ENCODE measurements at places on chromosomes 12 and 14.

GRCh38 chr12:130706885-130707570 lies 9.1 kb downstream of the RIMBP2 start:
- DNase-seq, result no peak

GRCh38 chr12:94722664-94723063 lies 72.3 kb upstream of the TMCC3 start:
- DNase-seq, result no peak

DNA sequence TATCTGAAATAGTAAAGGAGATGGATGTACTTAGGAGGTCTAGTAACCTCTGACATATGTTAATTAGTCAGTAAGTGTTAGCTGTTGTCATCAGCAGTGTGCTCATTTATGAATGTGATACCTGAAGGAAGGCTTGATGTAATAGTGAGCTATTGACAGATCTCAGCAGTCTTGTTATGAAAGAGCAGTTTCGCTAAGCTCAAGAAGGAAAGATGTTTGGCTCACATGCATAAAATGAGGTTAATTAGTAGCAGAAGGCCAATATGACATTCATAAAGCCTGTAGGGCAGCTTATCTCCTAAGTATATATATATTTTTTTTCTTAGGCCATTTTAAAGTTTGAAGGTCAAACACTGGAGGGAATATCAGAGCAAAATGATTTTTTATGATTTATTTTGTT lies 2.8 kb downstream of the FAM234B start:
- DNase-seq, result no peak

- no peak for DNase-seq
Observed at GRCh38 chr12:45296046-45296586, 80.2 kb downstream of the ANO6 start.

- no peak for DNase-seq
Observed at GRCh38 chr14:101559624-101560533, 1.4 kb upstream of the DIO3 start.

GRCh38 chr12:121918679-121919038 lies 267 bp downstream of the CFAP251 start:
- no peak for DNase-seq

DNA sequence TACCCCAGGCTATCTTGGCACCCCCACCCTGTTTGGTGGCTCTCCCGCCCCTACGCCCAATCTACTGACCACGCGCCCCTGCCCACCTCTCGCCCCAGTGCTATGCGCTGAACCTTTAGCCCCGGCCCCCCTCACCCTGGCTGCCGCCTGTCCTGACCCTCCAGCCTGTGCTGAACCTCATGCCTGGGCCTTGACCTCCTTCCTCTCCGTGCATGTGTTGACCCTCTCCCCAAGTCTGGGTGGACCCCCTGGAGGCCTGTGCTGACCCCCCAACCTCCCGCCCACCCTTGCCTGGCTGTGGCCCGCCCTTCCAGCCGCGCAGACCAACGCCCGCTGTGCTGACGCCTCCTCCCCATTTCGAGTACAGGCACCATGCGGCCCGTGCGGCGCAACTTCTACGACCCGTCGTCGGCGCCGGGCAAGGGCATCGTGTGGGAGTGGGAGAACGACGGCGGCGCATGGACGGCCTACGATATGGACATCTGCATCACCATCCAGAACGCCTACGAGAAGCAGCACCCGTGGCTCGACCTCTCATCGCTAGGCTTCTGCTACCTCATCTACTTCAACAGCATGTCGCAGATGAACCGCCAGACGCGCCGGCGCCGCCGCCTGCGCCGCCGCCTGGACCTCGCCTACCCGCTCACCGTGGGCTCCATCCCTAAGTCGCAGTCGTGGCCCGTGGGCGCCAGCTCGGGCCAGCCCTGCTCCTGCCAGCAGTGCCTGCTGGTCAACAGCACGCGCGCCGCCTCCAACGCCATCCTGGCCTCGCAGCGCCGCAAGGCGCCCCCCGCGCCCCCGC lies 20.7 kb downstream of the DTX1 start:
- no peak for DNase-seq

GRCh38 chr14:105469456-105470349 lies 4.9 kb upstream of the CRIP2 start:
- no peak for DNase-seq

DNA sequence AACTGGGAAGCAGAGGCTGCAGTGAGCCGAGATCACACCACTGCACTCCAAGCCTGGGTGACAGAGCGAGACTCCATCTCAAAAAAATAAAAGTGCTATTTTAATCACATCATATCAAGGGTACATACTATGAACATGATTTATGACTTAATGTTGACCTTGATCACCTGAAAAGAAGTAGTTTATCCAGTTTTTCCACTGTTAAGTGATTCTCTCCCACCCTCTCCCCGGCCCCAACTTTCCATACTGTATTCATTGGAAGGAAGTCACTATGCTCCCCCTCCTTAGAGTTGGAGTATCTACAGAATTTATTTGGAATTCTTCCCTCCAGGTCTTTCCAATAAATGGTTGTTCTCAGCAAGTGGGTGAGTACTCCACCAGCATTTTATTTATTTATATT lies 3.0 kb upstream of the PRMT5 start:
- DNase-seq, result no peak

DNA sequence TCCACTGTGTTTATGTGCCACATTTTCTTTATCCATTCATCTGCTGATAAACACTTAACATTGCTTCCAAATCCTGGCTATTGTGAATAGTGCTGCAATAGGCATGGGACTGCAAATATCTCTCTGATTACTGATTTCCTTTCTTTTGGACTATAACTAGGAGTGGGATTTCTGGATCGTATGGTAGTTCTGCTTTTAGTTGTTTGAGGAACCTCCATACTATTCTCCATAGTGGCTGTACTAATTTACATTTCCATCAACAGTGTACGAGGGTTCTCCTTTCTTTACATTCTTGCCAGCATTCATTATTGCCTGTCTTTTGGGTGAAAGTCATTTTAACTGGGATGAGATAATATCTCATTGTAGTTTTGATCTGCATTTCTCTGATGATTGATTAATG lies 47.6 kb downstream of the TAOK3 start:
- no peak for DNase-seq

- DNase-seq, result no peak
Observed at GRCh38 chr12:88684610-88685009, 104.3 kb upstream of the KITLG start.

GRCh38 chr14:31207287-31207754 lies 272 bp downstream of the HECTD1 start:
- DNase-seq, result no peak

DNA sequence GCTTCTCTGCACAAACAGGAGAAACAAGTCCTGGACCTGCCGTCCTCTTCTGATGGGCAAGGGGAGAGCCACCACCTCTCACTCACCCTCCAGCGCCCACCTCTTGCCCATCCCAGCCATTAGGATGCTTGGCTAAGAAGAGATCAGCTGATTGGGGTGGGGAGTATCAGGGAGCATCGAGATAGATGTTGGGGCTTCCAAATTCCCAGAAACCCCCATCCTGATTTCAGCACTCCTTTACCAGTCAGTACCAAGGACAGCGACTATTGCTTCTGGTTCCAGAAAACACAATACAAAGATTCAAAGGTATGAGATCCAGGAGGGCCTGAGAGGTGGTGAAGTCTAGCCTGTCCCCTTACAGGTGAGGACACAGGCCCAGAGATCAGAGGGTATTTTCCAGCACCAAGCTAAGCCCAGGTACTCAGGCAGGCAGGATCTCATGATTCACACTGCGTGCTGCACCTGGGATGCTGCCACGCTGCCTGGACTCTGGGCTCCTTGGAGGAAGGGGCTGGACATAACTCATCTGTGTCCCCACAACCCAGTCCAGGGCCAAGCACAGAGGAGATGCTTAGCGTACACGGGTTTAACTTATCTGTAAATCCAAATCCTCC lies 76.6 kb downstream of the TUNAR start:
- DNase-seq, result no peak

GRCh38 chr12:118068445-118068844 lies 7.5 kb upstream of the WSB2 start:
- DNase-seq, result no peak

DNA sequence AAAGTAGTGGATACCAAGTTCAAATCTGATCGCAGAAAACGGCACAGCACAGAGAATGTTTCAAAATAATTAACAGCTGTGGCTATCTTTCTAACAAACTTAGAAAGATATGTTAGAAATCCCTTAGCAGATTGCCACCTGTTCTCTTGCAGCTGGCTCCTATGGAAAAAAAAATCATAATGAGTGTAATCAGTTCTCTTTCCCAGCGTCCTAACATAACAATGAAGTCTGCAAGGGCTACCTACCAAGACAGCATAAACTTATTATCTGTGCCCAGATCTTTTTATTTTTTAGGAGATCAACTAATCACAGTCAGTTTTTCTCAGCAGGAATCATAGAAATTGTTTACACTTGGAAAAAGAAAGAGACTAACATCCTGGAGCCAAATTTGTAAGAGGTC lies 358.6 kb upstream of the FOXG1 start:
- no peak for DNase-seq

DNA sequence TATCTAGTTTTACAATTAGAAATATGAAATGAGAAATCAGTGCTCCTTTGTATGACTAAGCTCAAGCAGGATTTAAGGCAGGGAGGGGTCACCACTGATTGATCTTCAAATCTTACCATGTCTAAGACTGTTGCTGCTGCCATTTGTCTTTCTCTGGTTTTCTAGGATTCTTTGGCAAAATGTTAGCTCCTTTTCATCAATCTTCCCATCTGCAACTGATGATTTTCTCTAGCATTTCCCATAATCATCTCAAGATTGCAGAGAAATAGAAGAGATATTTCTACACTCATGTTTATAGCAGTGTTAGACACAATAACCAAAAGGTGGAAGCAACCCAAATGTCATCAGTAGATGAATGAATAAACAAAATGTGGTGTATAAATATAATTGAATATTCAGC lies 175.0 kb downstream of the RAD51B start:
- DNase-seq, result no peak

DNA sequence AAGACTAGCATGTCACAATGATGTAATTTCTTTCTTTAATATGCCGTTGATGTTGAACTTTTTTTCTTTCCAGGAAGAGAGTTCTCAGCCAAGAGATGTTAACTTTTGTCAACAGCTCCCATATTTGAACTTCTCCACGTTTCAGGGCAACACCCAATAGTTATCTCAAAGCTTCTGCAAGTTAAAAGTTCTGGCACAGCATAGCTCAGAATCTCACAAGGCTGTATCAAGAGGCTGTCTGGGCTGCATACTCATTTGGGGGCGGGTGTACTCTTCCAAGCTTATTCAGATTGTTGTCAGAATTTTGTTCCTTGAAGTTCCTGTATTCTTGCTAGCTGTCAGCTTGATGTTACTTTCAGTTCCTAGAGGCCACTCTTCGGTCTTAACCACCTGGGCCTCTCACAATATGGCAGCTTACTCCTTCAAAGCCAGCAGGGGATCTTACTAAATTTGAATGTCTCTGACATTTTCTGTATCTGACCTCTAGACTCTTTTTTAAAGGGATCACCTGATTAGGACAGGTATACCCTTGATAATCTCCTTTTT lies 38.9 kb downstream of the KCNC2 start:
- no peak for DNase-seq

GRCh38 chr14:104224131-104224505 lies 85.7 kb downstream of the KIF26A start:
- no peak for DNase-seq

DNA sequence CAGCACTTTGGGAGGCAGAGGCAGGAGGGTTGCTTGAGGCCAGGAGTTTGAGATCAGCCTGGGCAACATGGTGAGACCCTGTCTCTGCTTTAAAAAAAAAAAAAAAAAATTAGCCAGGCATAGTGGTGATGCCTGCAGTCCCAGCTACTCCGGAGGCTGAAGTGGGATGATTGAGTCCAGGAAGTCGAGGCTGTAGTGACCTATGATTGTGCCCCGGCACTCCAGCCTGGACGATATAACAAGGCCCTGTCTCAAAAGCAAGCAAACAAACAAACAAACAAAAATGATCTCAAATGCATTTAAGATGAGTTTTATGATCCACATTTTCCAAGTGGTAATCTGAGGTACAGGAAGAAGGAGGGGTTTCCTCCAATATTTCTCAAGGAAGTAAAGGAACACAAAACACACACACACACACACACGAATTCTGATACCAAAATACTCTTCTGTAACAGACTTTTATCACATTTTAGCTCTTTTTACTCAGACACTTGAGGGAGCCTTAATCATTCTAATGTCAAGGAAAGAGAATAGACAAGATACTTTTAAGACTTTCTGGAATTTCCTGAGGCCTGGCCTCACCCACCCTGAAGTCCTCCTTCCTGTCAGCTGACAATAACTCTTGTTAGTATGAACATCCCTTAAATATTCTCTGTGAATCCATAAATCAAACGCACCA lies 44.4 kb upstream of the CERS5 start:
- DNase-seq, result no peak

All from stimulated activated CD8-positive, alpha-beta memory T cell treated with anti-CD3 and anti-CD28 coated beads, Interleukin-7, amount 100 ng/mL, for 48 hours (primary cell).